ENCODE measurements at places on chromosomes 6 and 20.

GRCh38 chr6:14965424-14966075, 280.3 kb upstream of the JARID2 start:
- DNase-seq, result no peak

GRCh38 chr20:63029358-63030121, 22.8 kb upstream of the BHLHE23 start:
- DNase-seq, result no peak

- DNase-seq, result peak; percentile 81
These were observed 1.1 kb upstream of the JARID2 start for GRCh38 chr6:15244620-15245360.

GRCh38 chr20:9160757-9161156, 91.9 kb downstream of the PLCB4 start:
- peak; percentile 8 for DNase-seq

DNA sequence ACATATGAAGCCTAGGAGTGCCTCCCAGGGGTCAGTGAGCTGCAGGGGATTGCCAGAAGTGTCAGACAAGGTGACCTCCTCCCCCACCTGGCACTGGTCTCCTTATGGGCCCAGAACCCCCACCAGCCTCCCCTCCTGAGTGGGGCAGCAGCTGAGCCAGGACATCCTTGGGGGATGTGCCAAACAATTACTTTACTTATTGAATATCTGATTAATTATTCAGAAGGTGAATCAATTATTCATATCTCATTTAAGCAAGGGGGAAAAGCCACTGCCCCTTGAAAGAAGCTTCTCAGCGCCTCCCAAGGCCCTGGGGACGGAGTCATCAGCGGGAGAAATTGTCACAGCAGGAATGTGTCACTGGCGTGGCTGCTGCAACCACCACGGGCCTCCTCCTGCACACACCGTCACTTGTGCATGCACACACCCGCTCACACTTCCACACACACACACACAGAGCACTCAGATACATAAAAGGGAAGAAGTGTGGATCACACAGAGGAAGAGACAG, 123.4 kb upstream of the MAFB start:
- DNase-seq, result no peak

GRCh38 chr6:121143476-121143875, 190.8 kb downstream of the TBC1D32 start:
- peak; percentile 17 for DNase-seq

DNA sequence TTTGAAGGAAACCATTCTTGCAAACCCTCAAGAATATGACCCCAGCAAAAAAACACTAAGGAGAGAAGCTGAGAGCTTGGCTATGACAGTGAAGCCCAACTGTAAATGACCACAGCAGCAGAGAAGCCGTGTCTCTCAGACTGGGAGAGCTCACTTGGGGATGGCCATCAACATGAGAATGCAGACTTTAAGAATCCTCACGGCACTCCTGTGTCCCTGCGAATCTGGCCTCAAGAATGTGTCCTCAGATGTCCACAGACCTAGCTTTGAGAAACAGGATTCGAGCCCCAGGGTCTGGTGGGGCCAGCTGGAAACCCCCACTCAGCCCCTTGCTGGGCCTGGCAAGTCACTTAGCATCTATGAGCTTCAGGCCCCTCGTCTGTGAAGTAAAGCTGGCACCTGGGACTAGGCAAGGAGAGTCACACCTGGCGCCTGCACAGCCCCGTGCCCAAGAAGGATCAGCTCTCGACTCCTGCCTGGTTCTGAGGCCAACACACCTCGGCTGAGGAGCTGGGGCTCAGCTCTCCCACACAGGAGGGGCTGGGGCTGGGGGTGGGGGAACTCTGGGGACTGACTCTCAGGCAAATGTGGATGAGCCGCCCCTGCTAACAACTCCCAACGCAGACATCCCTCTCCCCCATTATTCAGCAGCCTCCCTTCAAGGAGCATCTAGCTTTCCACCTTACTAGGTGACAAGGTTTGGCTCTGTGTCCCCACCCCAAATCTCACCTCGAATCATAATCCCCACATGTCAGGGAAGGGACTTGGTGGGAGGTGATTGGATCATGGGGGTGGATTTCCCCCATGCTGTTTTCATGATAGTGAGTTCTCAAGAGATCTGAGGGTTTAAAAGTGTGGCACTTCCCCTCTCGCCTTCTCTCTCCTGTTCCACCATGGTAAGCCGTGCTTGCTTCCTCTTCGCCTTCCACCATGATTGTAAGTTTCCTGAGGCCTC, 97.7 kb downstream of the GRM4 start:
- DNase-seq, result no peak

GRCh38 chr20:50286609-50287008, 96.0 kb downstream of the CEBPB start:
- DNase-seq, result no peak

GRCh38 chr6:166626177-166627032, 646 bp downstream of the RPS6KA2 start:
- DNase-seq, result peak; percentile 49

- DNase-seq, result no peak
These were observed 37.1 kb downstream of the SLC16A10 start for GRCh38 chr6:111124406-111124805.

- no peak for DNase-seq
These were observed 178.7 kb downstream of the TBXT start for GRCh38 chr6:165988757-165989456.

GRCh38 chr20:41476013-41476441, 109.4 kb upstream of the EMILIN3 start:
- DNase-seq, result peak; percentile 11

GRCh38 chr6:3517350-3517749, 60.5 kb upstream of the SLC22A23 start:
- DNase-seq, result no peak

GRCh38 chr6:29510746-29511300, 23.1 kb upstream of the MAS1L start:
- no peak for DNase-seq

GRCh38 chr6:144007478-144008119, 460 bp downstream of the PLAGL1 start:
- DNase-seq, result no peak

DNA sequence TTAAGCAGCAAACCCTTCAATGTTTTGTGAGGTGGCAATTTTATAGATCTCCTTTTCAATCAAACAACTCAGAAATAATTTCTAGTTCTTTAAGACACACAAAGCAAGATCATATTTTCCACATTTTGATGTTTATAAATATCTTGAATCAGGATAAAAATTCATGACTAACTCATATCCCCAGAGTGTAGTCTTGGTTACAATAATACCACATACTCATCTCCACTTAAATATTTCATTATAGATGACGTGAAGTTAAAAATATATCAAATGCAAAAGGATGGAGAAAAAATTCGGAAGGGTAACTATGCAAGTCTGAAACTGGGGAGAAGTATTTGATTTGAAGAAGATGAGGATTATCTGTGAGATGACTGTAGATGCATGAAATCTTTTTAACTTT, 59.8 kb upstream of the HIVEP1 start:
- DNase-seq, result no peak

GRCh38 chr6:15346315-15346714, 100.4 kb downstream of the JARID2 start:
- DNase-seq, result no peak

DNA sequence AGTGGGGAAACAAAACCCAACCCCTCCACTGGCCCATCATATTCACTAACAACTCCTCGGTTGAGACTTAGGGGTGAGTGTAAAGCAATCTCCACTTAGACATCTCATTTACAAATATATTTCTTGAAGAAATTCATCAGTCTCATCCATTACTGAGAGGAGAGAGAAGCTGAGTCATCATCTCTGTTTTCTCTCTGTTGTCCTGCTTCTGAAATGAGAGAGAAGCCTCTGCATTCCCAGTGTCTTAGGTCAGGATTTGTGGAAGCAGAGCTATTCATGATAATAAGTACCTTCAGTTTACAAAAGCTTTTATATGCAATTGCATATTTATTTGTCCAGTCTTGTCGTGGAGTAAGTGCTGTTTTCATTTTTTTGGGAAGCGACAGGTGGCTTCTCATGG, 879 bp downstream of the MEP1A start:
- no peak for DNase-seq

GRCh38 chr6:21180155-21180554, 413.4 kb upstream of the SOX4 start:
- DNase-seq, result no peak

DNA sequence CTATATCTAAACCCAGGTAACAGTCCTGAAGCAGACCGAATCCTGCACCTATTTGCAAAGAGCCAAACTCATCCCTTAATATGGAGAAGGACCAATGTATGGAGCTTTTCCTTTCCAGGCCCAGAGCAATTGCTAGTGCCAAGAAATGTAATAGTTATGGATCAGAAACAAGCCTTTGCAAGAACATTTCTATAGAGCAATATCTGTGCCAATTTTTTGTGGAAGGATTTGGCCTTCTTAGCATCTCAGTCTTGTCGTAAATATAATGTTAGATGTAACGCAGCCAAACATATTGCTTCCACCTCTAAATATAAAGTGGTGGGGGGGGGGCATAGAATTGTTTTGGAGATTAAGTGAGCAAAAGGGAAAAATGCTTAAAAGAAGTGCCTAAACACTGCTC, 2.7 kb downstream of the KIAA0408 start:
- no peak for DNase-seq

DNA sequence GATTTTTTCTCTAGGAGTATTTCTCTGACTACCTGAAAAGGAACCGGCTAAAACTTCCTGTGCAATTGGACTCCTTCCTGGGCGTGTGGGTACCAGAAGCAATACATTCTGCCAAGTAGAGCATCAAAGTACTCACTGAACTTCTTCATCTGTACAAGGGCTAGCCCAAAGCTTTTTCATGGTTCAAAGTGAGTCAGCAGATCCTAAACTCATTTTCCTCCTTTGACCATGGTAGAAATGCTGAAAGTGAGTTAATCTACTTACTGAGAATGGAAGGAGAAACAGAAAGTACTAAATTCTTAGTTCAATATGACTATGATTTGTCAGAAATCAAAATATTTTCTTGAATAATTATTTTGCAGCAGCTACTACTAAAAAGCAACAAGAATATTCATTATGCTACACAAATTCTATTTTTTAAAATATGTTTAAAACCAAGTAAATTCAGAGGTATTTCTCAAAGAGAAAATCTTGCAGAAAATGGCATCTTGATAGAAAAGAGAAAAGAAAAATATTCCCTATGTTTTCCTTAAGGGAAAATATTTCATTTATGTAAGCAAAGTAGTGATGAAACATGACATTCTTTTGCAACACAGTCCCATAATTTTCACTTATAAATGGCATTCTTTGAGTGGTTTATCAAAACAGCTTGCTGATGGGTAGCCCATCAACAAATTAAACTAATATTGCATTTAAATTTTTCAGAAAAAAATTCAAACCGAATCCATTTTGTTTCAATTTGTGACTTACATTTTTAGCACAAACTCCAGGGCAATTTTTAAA, 3.7 kb upstream of the BEND6 start:
- DNase-seq, result no peak

GRCh38 chr6:55826941-55827340, 48.4 kb downstream of the BMP5 start:
- no peak for DNase-seq

GRCh38 chr20:17317341-17317740, 90.5 kb downstream of the PCSK2 start:
- DNase-seq, result no peak

DNA sequence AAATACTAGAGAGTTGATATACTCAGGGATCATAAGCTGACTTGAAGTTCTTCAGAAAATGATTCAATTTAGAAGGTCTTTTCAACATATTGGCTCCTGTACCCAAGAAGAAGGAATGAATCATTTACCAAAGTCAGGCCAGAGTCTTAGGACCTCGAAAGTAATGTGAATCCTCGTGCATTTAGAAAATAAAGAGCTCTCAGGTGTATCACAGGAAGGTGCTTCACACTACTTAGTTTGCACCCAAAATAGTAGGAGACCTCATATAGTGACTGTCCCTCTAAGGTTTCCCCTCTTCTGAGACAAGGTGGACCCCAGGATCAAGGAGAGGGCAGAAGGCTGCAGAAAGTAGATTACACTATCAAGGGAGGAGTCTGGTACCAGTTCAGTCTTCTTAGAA, 71.8 kb downstream of the F13A1 start:
- DNase-seq, result no peak

- no peak for DNase-seq
These were observed 2.6 kb upstream of the VNN2 start for GRCh38 chr6:132760256-132760655.

- no peak for DNase-seq
These were observed 63.3 kb downstream of the DAAM2 start for GRCh38 chr6:39855356-39855995.

DNA sequence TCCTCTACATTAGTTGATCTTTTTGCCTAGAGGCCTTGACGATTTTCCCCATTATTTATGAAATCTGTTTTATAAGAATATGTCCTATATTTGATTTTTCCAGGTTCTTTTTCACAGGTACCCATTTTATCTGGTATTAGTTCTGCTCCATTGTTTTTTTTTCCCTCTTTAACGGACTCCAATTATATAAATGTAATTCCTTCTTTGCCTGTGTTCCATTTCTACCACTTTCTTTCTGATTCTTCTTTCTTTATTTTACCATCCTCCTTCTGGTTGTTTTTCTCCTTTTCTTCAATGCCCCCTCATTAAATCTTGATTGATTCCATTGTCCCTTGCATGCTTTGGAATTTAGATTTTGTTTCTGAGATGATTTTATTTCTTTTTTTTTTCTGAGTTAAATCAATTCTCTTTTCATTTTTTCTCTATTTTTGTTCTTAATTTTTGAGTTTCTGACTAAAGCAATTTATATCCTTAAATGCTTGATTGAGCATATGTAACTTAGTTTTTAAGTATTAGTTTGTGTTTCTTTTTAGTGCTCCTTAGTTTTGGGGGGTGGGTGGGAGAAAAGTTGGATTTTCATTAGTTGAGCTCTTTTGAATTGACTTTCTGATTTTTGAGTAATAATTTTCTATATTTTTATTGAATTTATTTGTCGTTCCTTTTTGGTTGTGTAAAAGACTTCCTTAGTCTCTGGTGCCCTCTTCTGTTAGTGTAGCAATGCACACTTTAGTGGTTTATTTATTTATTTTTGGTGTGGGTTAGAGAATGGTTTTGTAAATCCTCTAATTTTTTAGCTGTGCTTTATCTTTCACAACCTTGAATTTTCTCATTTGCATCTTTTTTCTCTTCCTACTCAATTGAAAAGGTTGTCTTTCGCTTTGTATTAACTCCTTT, 140.8 kb downstream of the FARS2 start:
- DNase-seq, result no peak

GRCh38 chr20:62363920-62364851, 2.9 kb downstream of the LAMA5 start:
- DNase-seq, result no peak

DNA sequence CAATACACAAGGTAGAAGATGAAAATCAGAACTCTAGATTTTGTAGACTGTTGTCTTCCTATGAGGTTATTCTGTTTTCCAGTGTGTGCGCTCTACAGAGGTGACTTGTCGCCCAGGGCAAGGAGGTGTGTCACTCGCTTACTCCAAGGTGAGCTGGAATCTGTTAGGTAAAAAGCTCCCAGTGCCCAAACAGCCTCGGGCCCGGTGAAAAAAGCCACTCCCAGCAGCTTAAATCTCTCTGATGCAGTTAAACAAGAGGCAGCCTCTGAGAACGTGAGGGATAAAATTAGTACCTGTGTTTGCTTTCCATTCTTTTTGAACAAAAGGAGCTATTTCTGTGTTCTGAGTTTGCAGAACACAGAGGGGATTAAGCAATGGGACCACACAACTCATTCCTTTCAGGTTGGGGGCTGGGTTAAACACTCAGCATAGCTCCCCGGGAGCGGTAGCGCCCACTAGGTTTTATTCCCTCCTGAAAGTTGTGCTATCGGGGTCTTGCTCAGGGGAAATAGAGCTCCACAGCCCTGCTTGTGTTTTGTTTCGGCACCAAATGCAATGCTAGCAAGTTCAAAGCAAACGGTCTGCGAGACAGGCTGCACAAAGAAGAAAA, 181.2 kb downstream of the FOXA2 start:
- no peak for DNase-seq
